A549 treated with RU486 at 1 μM for 4 hours (cell line): ENCODE measurements at places on chromosomes 7 and 10. TPM values are rescaled to one million over a fixed set of nuclear protein-coding genes. Genes with fewer than 3 reads are reported as not detected.

TRIM50 gene
- not detected in 5 replicates for total RNA-seq

FGF8 gene
- 0.22 TPM in 1 of 5 replicates, not detected in the others for total RNA-seq

CCDC136 gene
- 1.6 to 3.2 TPM (median 2.4 TPM) in 5 replicates for total RNA-seq

AKR1E2 gene
- total RNA-seq = 5.9 to 7.5 TPM (median 6.3 TPM) in 5 replicates

WEE2 gene
- total RNA-seq = not detected in 5 replicates

ARID5B gene
- 1.5 to 2.4 TPM (median 1.9 TPM) in 5 replicates for total RNA-seq

MYL10 gene
- not detected in 5 replicates for total RNA-seq

GIMAP1 gene
- not detected in 5 replicates for total RNA-seq

CHST3 gene
- 32.7 to 41.9 TPM (median 36.2 TPM) in 5 replicates for total RNA-seq

VAX1 gene
- 1.2 to 1.7 TPM (median 1.4 TPM) in 5 replicates for total RNA-seq

MEOX2 gene
- not detected in 5 replicates for total RNA-seq

FLNC gene
- 3.6 to 7.6 TPM (median 5.3 TPM) in 5 replicates for total RNA-seq
